Left colon (tissue), 2 donors: ENCODE measurements at places on chromosomes 12 and 14. TPM values are rescaled to one million over a fixed set of nuclear protein-coding genes. Genes with fewer than 3 reads are reported as not detected.

DNA sequence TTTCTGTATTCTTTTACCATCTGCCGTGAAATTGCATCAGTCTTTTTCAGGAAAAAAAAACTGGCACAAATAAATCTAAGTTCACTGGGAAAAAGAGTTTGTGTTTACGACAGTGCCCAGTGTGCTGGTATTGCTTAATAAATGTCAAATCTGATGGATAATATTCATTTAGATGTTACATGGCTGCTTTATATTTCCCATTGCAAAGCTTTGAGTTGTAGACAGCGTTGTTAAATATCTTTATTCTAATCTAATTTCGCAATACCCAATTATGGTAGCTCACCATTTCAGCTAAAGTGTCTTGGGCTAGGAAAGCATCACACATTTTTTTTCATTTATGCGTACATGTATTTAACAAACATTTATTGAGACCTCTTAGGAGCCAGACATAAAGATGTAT lies 1994.5 kb upstream of the FLRT2 start:
- no peak for DNase-seq

DNA sequence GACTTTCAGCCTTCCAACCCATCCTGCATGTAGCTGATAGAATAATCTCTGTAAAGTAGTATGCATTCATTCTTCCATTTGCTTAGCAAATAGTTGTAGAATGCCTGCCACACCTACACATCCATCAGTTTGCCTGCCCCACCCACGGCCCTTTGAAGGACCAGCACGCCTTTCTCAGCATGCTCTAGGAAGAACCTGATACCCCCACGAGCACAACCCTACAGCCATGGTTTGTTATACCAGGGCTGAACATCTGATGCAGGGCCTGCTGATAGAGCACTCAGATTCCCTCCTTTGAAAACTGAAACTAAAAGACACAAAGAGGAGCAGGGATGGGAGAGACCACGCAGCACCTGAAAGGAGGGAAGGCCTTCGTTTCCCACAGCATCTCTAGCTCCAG lies 205.1 kb downstream of the ANO2 start:
- DNase-seq = no peak

GRCh38 chr14:23345987-23346692 lies 6.5 kb downstream of the SLC22A17 start:
- no peak for DNase-seq

- DNase-seq = no peak
Observed at GRCh38 chr12:88445705-88446394, 134.4 kb downstream of the KITLG start.

DNA sequence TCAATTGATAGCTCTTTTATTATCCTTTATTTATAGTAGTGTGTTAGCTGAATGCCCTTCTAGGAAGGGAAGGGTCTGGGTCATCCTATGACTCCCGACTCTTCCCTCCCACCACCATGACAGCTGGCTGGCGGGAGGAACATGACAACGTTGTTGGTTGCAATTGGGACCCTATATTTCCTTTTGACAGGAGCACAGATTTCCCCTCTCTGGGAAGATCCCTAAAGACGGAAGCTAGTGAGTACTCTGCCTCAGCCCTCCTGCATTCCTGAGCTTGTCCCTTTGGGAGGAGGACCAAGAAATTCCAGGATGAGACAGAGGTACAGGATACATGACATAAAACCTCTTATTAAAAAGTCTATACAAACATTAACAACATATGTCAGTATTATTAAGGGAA lies 485.4 kb downstream of the NAV3 start:
- no peak for DNase-seq

DNA sequence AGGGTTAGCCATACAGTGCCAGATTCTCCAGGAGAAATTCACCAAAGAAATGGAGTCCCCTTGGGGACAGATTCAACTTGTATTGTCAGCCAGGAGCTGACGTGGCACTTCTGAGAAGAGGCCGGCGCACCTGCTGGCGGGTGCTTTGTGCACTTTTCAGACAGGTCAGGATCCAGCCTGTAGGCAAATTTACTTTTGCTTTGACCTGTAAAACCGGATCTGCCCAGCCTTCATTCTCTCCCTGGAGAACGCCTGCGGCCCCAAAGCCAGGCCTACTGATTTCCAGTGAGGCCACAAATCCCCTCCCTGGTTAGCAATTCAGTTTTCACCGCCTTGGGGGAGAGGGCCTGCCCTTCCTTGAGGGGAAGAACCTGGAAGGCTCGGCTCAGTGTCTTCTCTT lies 17.4 kb downstream of the P2RX4 start:
- peak; percentile 80 for DNase-seq

DNA sequence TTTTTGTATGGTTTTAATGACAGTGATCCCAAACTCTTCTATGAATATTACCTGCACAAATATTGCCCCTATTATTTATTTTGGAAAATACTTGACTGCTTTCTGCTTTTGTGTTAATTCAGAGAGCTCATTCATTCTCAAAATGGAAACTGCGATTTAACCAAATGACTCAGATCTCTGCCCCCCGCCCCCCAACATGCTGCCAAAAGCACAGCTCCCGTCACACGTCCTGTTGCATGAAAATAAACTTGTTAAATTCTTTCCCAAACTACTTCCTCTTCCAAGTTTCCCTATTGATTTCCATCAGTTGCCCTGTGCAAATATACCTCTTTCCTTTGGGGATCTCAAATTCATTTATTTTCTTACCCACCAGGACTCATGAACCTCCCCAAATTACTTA lies 18.0 kb upstream of the NRDE2 start:
- no peak for DNase-seq

- DNase-seq = no peak
Observed at GRCh38 chr14:36099619-36100018, 76.9 kb downstream of the PTCSC3 start.

- no peak for DNase-seq
Observed at GRCh38 chr12:12167847-12168246, 97.1 kb downstream of the BCL2L14 start.

GRCh38 chr14:80428671-80429070 lies 217.4 kb upstream of the DIO2 start:
- no peak for DNase-seq

- peak; percentile 31 for DNase-seq
Observed at GRCh38 chr14:51828017-51828797, 32.2 kb upstream of the GNG2 start.

GRCh38 chr14:71165121-71166031 lies 258.1 kb downstream of the PCNX1 start:
- peak; percentile 88 for DNase-seq

- no peak for DNase-seq
Observed at GRCh38 chr14:55274751-55275150, 3.5 kb downstream of the FBXO34 start.

DNA sequence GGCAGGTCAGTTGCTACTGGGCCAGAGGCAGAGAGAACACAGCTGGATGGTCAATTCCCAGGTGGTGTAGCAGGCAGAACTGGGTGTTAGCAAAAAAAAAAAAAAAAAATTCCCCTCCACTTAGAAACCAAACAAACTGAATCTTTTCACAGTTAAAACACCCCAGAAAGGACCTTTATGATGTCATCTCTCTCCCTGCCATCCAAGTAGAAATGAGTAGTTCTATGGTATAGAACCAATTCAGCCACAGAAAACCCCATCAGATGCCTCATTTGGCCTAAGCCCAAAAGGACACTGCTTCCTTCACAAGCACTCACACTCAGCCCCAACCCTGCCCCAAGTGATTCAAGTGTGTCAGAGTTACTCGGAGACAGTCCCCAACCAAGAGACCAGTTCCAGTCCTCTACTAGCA lies 230.8 kb downstream of the DPF3 start:
- no peak for DNase-seq

- DNase-seq = no peak
Observed at GRCh38 chr12:41930866-41931437, 213.7 kb downstream of the GXYLT1 start.

- DNase-seq = no peak
Observed at GRCh38 chr14:82094829-82095345, 561.2 kb upstream of the SEL1L start.

DNA sequence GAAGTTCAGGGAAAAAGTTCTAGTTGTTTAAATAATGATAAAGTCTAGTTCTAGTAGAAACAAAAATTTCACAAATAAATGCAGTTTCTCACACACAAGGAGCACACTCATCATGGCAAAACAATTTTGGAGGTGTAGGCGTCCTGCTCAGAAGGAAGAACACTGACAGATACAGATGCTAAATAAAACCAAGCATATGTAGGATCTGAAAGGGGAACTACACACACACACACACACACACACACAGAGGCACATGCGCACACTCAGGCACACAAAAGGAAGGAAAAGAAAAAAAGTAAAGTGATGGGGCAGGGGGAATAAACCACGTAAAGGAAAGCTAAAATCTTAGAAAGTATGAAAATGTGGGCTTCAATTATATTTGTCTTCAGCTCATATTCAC lies 117.7 kb downstream of the SOX5 start:
- DNase-seq = no peak

DNA sequence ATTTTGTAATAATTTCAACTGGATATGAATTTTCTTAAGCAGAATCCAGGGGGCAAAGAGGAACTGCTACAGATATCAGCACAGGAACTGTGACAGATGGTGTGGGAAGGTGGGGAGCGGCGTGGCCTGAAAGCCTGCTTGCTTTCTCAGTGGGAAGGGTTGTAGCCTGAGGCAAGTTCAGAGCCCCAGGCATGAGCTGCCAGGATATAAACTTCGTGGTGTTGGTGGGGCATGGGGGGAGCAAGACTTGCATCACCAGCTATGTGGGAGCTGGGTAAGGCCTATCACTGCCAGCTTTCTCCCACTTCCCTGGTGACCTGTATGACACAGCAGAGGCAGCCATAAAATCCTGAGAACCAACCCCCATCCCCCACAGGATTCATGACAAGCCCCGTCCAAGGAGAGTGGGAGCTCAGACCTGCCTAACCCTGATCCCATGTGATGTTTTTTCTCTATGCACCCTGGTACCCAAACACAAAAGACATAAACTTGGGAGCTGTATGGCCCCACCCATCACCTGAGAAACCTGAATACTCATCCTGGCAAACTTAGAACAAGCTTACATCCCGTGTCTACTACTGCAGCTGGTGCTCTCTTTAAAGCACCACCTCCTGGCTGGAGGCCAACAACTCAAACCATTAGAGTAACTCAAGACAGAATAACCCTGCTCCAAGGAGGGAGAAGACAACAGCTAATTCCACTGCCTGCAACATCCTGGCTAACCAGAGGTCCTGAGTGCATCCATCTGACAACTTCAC lies 16.5 kb downstream of the CLEC1A start:
- DNase-seq = no peak

DNA sequence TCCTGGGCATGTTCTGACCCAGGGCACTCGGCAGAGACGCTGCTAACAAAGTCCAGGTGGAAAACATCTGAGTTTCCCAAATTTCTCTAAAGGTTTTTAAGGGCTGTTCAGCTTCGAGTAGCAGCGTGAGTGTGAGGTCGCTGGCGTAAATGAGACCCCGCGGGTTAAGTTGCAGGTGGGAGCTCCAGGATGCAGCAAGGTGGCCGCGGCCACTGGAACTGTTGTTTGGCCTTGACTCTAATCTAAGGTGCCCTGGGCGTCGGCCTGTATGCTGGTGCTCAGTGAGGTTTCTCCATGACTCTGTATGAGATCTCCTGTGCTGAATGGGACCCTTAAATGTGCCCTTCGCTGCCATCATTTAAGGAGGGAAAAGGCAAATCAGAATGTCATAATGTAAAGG lies 50.7 kb downstream of the ELK3 start:
- DNase-seq = no peak

GRCh38 chr12:25924491-25925001 lies 33.9 kb upstream of the RASSF8 start:
- DNase-seq = no peak

DNA sequence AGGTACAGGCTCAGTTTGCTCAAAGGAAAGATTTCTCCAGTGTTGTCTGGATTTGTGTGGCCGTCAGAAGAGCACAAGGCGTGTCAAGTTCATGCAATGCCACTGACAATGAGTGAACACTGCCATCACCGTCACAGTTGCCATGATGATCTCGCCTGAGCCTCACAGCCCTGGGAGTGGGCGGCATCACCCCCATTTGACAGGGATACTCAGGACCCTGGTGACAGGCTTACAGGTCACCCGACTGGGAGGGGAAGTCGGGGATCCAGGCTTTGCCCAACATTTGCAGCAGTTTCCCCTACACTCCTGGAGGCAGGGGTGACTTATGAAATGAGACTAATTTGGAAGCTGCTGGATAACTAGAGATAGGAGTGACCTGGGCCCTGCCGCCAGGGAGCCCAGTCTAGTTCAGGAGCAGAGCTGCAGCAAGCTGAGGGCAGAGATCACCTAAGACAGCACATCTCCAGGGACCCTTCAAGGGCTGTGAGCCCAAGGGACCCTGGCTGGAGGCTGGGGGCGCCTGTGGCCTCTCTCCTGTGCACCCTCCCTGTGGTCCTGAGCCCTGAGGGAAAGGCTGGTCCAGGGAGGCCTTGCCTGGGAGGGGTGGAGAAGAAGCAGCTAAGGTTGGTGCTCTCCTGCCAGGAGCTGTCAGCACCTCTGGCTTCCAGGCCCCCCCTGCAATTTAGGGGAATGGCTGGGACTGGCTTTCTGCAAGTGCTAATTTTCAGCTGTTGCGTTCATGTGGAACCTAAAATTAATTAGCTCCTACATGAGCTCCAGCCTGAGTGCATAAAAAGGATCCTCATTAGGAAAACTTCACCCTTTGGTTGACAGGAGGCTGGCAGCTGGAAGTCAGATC lies 32.4 kb upstream of the BEGAIN start:
- DNase-seq = peak; percentile 19

GRCh38 chr12:52781399-52782082 lies 4.4 kb upstream of the KRT76 start:
- no peak for DNase-seq

GRCh38 chr14:20905676-20906075 lies 14.5 kb downstream of the RNASE3 start:
- no peak for DNase-seq

- no peak for DNase-seq
Observed at GRCh38 chr12:121724925-121725324, 12.4 kb downstream of the TMEM120B start.

GRCh38 chr14:60643141-60643462 lies 6.2 kb downstream of the SIX1 start:
- DNase-seq = no peak

The BDKRB2 gene
- 14.2 TPM for total RNA-seq

The OTUB2 gene
- total RNA-seq = 2.0 TPM

The UNC79 gene
- total RNA-seq = 0.08 TPM

The SIX1 gene
- not detected for total RNA-seq

The NRIP2 gene
- 1.8 TPM for total RNA-seq

The SLCO1B1 gene
- total RNA-seq = not detected

The TSPAN8 gene
- total RNA-seq = 2,025 TPM

The SOAT2 gene
- not detected for total RNA-seq

The CCDC177 gene
- not detected for total RNA-seq

The CIROP gene
- total RNA-seq = not detected

The LRRK2 gene
- 1.7 TPM for total RNA-seq

The SMCO2 gene
- not detected for total RNA-seq

The SIX6 gene
- not detected for total RNA-seq

The IL31 gene
- total RNA-seq = not detected

The CYP46A1 gene
- total RNA-seq = 0.09 TPM

The CD69 gene
- 2.6 TPM for total RNA-seq

The BCL2L14 gene
- 57.6 TPM for total RNA-seq

The CDC42BPB gene
- 85.2 TPM for total RNA-seq

The C12orf57 gene
- total RNA-seq = 151 TPM
